ENCODE measurements at places on chromosomes 5 and 9. TPM values are rescaled to one million over a fixed set of nuclear protein-coding genes. Genes with fewer than 3 reads are reported as not detected.

DNA sequence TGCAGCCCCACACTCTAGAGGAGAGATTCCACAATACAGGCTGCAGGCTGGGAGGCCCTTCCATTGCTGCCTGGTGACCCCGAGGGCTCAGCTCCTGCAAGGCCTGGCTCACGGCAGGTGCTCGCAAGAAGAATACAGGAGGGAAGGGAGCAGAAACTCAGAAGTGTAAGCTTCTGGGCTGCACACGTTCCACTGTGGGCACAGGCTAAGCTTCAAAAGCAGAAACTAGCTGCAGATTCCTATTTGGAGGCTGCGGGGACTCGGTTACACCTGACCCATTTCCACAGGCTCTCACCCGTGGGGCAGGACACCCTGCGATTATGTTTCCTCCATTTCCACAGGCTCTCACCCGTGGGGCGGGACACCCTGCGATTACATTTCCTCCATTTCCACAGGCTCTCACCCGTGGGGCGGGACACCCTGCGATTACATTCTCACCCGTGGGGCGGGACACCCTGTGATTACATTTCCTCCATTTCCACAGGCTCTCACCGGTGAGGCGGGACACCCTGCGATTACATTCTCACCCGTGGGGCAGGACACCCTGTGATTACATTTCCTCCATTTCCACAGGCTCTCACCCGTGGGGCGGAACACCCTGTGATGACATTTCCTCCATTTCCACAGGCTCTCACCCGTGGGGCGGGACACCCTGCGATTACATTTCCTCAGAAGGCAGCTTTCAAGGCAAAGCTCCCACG lies 10.3 kb downstream of the LPCAT1 start:
- H3K4me1 ChIP-seq: no peaks in the 10 kb centered on the region
- no peaks in the 10 kb centered on the region for H3K27me3 ChIP-seq
- H3K36me3 ChIP-seq: no peaks in the 10 kb centered on the region
- H3K27ac ChIP-seq: no peak overlapping the region
- no peak overlapping the region for H3K4me3 ChIP-seq
- DNase-seq: peak; percentile 1

GRCh38 chr5:115461506-115462290 lies 82.9 kb downstream of the FEM1C start:
- no peaks in the 10 kb centered on the region for H3K36me3 ChIP-seq
- H3K4me3 ChIP-seq: no peak overlapping the region
- no peak for DNase-seq
- H3K4me1 ChIP-seq: peaks cover 41% of the 10 kb centered on the region

DNA sequence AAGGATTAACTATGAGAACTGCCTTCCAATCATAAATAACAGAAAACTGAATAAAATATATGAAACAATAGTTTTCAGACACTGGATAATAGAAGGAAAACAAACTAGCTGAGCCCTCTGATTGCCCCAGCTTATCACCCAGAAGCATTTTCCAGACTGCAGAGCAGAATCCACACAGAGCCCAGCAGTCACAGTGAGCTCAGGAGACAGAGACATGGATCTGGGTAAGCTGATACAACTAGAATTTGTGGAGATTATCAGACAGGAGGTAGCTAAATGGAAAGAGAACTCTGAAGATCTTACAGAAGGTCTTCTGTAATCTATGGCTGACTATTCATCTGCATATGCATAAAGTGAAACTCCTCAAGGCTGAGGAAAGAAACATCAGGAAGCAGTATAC lies 128.8 kb downstream of the NR2F1-AS1 start:
- H3K4me3 ChIP-seq: no peak overlapping the region
- no peaks in the 10 kb centered on the region for H3K36me3 ChIP-seq
- no peaks in the 10 kb centered on the region for H3K27me3 ChIP-seq
- DNase-seq: no peak
- H3K27ac ChIP-seq: no peak overlapping the region

GRCh38 chr5:61784341-61784740 lies 452.3 kb downstream of the ZSWIM6 start:
- DNase-seq: no peak
- H3K4me1 ChIP-seq: no peaks in the 10 kb centered on the region
- no peak overlapping the region for H3K27ac ChIP-seq
- H3K4me3 ChIP-seq: no peak overlapping the region

- no peak for DNase-seq
- H3K27ac ChIP-seq: no peak overlapping the region
- H3K36me3 ChIP-seq: peaks cover 15% of the 10 kb centered on the region
- no peak overlapping the region for H3K4me3 ChIP-seq
- H3K27me3 ChIP-seq: no peaks in the 10 kb centered on the region
Observed at GRCh38 chr5:68272289-68272688, 56.7 kb downstream of the PIK3R1 start.

DNA sequence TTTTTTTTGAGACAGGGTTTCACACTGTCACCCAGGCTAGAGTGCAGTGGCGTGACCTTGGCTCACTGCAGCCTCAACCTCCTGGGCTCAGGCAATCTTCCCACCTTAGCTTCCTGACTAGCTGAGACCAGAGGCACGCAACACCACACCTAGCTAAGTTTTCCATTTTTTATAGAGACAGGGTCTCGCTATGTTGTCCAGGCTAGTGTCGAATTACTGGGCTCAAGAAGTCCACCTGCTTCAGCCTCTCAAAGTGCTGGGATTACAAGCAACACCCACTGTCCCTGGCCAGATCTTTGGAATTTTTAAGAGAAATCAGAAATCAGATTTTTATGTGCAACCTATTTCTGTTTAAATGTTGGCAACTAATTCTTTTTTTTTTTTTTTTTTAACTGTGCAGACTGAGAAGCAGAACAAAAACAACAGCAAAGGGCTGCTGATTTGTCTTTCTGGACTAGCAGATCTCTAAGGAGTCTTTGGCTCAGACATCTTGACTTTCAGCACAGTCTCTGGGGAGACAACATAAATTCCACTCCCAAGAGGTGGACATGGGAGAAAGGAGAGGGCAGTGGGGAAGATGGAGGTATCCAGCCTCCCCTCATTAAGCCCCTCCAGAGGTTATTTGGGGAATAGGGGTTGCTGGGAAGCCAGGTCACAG lies 54.4 kb upstream of the FABP6 start:
- no peak overlapping the region for H3K27ac ChIP-seq
- DNase-seq: no peak
- no peak overlapping the region for H3K4me3 ChIP-seq
- no peaks in the 10 kb centered on the region for H3K36me3 ChIP-seq

DNA sequence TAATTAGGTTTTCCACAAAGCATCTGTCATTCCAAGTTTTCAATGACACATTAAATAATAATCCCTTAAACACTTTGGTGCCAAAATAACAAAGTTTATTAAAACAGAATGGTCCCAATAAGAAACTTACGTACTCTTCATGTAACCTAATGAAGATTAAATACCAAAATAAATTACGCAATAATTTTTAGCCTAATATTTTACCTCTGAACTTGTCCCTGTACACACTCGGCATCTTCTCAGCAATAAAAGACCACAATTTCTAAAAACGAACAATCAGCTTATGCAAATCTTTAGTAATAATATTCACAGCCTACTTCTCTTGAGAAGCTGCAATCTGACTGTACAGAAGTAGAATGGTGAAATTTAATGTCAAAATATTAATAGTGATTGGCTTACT lies 163.6 kb downstream of the ZDHHC21 start:
- no peak overlapping the region for H3K4me3 ChIP-seq
- no peaks in the 10 kb centered on the region for H3K36me3 ChIP-seq
- no peaks in the 10 kb centered on the region for H3K27me3 ChIP-seq
- H3K27ac ChIP-seq: no peak overlapping the region

DNA sequence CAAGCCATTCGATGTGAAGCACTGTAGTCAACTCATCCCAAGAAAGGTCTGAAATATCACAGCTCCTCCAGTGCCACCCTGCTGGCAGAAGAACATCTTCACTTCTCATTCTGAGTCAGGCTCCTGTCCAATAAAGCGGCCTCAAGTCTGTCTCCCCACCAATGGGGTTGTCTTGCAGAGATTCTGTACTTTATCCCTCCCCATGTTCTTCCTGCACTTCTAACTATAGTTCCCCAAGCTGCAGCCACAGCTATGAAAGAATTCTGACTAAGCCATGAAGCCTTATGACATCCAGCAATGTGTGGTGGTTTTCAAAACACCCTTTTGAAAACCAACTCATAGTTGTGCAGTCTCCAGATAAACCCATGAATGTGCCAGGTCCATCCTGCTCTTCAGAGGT lies 6.8 kb downstream of the MACROH2A1 start:
- peak overlapping the region; percentile 49 for H3K27ac ChIP-seq
- H3K36me3 ChIP-seq: peaks cover 14% of the 10 kb centered on the region
- DNase-seq: no peak
- no peak overlapping the region for H3K4me3 ChIP-seq

DNA sequence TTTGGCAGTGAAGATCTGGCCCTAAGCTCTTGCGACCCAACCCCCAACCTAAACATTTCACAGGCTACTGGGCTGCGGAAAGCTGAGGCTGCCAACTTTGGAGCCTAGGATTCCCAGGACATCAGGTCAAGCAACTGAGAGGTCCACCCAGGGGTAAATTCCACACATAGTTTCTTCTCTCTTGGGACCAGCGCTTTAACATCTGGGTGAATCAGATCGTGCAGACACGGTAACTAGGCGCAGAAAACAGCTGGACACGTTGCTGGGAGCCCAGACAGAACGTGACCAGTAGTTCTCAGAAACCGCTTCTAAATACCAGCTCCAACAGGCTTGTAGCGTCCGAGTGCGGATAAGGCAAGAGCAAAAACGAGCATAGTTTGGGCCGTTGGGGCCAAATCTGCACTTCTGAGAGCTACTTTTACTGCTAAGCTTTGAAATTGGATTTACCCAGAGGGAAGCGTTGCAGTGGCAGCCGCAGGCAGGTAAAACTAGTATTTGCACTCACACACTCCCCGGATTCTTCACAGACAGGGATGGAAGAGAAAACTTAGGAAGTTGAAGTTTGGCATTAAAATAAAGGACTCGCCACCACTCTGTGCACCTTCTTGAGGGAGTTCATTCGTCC lies 11.8 kb downstream of the ITGA1 start:
- no peaks in the 10 kb centered on the region for H3K27me3 ChIP-seq
- H3K36me3 ChIP-seq: no peaks in the 10 kb centered on the region
- DNase-seq: peak; percentile 18

GRCh38 chr9:115367780-115368525 lies 250.0 kb upstream of the TNC start:
- H3K4me3 ChIP-seq: no peak overlapping the region
- DNase-seq: no peak
- H3K27ac ChIP-seq: no peak overlapping the region

- peaks cover 16% of the 10 kb centered on the region for H3K4me1 ChIP-seq
- DNase-seq: peak; percentile 44
- H3K4me3 ChIP-seq: no peak overlapping the region
- no peaks in the 10 kb centered on the region for H3K36me3 ChIP-seq
Observed at GRCh38 chr5:134125039-134126015, 10.8 kb downstream of the TCF7 start.

DNA sequence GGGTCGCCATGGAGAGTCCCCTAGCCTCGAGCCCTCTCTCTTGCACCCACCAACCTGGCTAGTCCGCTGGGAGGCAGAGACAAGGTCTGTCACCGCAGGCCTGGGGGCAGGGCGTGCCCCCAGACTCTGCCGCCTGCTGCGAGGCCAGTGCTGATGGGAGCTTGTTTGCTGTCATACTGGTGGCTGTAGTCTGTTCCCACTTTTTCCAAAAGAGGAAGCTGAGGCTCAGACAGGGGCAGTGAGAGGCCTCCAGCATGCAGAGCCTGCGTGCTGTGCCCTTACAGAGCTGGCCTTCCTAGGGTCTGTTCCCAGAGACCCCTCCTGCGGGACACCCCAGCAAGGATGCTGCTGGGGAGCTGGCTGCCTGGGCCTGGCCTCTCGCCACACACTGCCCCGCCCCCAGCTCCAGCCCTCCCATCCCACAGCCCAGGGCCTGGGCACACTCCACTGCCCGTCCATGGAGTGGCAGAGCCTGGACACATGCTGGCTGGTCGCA lies 21.0 kb upstream of the SUSD3 start:
- H3K4me3 ChIP-seq: no peak overlapping the region
- H3K4me1 ChIP-seq: no peaks in the 10 kb centered on the region
- DNase-seq: no peak
- no peak overlapping the region for H3K27ac ChIP-seq
- H3K36me3 ChIP-seq: no peaks in the 10 kb centered on the region
- H3K27me3 ChIP-seq: no peaks in the 10 kb centered on the region

GRCh38 chr5:33611877-33612276 lies 171.1 kb downstream of the TARS1 start:
- no peaks in the 10 kb centered on the region for H3K27me3 ChIP-seq
- H3K4me1 ChIP-seq: no peaks in the 10 kb centered on the region
- no peak overlapping the region for H3K27ac ChIP-seq
- no peak for DNase-seq

DNA sequence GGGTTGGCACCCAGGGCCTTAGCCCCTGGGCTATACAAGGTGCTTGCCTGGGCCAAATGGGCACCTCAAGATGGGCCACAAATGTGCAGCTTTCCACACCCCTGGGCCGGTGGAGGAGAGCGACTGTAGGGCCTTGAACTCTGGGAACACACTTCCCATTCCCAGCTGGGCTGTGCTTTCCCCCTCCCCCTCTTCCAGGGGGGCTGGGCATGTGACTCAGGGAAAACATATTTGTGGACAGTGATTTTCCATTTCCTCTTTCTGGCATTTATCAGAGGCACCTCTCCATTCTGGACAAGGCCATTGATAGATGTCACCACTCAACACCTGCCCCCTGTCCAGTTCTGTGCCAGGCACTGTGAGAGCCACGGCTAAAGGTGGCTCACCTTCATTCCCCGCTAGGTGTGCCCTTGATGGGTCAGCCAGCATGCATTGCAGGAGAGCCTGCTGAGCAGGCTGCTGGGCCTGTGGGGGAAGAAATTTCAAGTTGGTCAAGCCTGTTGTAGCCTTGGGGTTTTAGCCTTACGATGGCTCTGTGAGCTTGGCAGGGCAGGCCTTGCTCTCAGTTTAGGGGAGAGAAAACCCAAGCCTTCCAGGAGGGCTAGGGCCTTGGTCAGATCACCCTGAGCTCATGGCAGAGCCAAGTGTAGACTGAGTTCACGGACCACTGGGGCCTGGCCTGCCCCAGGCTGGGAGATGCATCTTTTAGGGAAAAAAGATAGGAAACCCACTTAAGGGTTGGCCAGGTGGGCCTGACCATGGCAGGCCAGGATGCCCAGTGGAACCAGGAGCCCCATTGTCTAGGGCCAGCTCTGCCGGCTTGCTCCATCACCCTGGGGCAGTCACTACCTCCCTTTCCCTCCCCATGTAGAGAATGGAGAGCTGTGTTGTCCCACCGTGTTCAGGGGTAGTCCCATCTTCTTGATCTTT lies 113.9 kb downstream of the DAB2IP start:
- peaks cover 66% of the 10 kb centered on the region for H3K36me3 ChIP-seq
- H3K27me3 ChIP-seq: no peaks in the 10 kb centered on the region
- H3K4me3 ChIP-seq: no peak overlapping the region
- peak overlapping the region; percentile 67 for H3K27ac ChIP-seq

Gene SPINK7
- total RNA-seq: not detected

Gene CDH12
- total RNA-seq: not detected

Gene CARTPT
- not detected for total RNA-seq

Gene TAF11L10
- not detected for total RNA-seq

Gene ATP10B
- not detected for total RNA-seq

Gene FSTL4
- total RNA-seq: 0.18 TPM

Gene PRR16
- 0.66 TPM for total RNA-seq

Gene LECT2
- not detected for total RNA-seq
